Spleen (tissue), 13 donors: ENCODE measurements at places on chromosomes 5 and 9. TPM values are rescaled to one million over a fixed set of nuclear protein-coding genes. Genes with fewer than 3 reads are reported as not detected.
A peak's percentile ranks its signal among the peaks of the same experiment; 100 is the strongest.

DNA sequence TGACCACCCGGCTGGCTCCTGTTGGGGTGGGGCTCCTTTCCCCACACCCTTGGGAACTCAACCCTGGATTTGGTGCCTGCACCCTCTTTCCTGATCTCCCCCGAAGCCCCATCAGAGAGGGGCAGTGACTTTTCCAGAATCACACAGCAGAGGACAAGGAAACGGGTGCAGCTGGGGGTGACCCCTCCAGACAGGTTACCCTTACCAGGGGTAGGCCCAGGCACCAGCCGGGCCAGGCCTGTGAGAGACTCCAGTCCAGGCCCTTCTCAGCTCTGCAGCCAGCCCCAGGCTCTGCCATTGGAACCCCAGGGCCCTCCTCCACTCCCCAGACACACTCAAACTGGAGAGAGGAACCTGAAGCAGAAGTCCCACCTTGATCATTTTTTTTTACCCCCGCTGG lies 19.0 kb upstream of the PHYHD1 start:
- DNase-seq, result peak; percentile 80

GRCh38 chr9:34492051-34492450 lies 30.7 kb downstream of the ENHO start:
- DNase-seq, result no peak

FAM53C gene
- 33.7 TPM for total RNA-seq

GLRA1 gene
- not detected for total RNA-seq

PCA3 gene
- 0.35 TPM for total RNA-seq
